ENCODE measurements at places on chromosomes 3 and 15. TPM values are rescaled to one million over a fixed set of nuclear protein-coding genes. Genes with fewer than 3 reads are reported as not detected.
A peak's percentile ranks its signal among the peaks of the same experiment; 100 is the strongest.

Gene MDFIC2
- not detected for total RNA-seq

Gene GRM2
- total RNA-seq = 2.4 TPM

Gene STAB1
- 0.15 TPM for total RNA-seq

Gene CCDC39
- not detected for total RNA-seq

- no peaks in the 10 kb centered on the region for H3K27me3 ChIP-seq
- DNase-seq = peak; percentile 32
- no peak overlapping the region for H3K27ac ChIP-seq
- no peaks in the 10 kb centered on the region for H3K4me1 ChIP-seq
- no peak overlapping the region for H3K4me3 ChIP-seq
These were observed 1108.3 kb downstream of the ROBO1 start for GRCh38 chr3:78659386-78659987.

DNA sequence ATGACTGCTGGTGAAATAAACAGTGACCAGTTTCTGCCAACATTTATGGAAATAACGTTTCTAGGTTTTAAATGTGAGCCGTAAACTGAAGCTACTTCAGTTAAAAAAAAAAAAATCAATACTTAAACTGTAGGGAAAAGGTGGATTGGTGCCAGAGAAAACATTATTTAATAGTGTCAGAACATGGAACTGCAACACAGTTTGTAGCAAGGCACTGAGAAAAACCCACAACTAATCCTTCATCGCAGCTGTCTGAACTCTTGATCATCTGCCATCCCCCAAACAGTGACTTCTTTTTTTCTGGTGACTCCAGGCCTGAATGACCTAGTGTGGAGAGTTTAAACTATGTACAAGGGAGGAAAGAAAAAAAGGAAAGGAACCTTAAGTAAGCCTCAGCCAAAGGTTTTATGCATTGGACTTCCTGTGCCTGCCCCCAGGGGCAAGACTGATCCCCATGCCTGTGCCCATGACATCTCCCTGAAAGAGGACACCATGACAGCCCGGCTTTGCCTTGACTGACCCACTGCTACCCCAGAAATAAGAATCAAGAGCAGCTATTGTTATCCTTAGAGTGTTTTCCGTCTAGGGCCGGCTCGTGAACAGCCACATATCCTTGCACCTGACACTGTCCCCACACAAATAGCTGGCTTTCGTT lies 33.1 kb downstream of the CRTAP start:
- no peak for DNase-seq
- H3K27ac ChIP-seq = no peak overlapping the region
- no peaks in the 10 kb centered on the region for H3K36me3 ChIP-seq
- no peak overlapping the region for H3K4me3 ChIP-seq
- H3K27me3 ChIP-seq = no peaks in the 10 kb centered on the region

- peaks cover 10% of the 10 kb centered on the region for H3K36me3 ChIP-seq
- DNase-seq = peak; percentile 67
- peak overlapping the region; percentile 83 for H3K4me3 ChIP-seq
- H3K27ac ChIP-seq = peak overlapping the region; percentile 93
These were observed 492 bp downstream of the TMCC1 start for GRCh38 chr3:129892857-129893580.

GRCh38 chr3:169228522-169228921 lies 435.0 kb downstream of the MECOM start:
- peaks cover 34% of the 10 kb centered on the region for H3K27me3 ChIP-seq
- H3K36me3 ChIP-seq = no peaks in the 10 kb centered on the region
- H3K4me1 ChIP-seq = peaks cover 10% of the 10 kb centered on the region
- DNase-seq = no peak

- no peaks in the 10 kb centered on the region for H3K36me3 ChIP-seq
- H3K4me3 ChIP-seq = no peak overlapping the region
- H3K4me1 ChIP-seq = no peaks in the 10 kb centered on the region
- H3K27me3 ChIP-seq = no peaks in the 10 kb centered on the region
These were observed 705.9 kb downstream of the PDCD6IP start for GRCh38 chr3:34504366-34504765.

DNA sequence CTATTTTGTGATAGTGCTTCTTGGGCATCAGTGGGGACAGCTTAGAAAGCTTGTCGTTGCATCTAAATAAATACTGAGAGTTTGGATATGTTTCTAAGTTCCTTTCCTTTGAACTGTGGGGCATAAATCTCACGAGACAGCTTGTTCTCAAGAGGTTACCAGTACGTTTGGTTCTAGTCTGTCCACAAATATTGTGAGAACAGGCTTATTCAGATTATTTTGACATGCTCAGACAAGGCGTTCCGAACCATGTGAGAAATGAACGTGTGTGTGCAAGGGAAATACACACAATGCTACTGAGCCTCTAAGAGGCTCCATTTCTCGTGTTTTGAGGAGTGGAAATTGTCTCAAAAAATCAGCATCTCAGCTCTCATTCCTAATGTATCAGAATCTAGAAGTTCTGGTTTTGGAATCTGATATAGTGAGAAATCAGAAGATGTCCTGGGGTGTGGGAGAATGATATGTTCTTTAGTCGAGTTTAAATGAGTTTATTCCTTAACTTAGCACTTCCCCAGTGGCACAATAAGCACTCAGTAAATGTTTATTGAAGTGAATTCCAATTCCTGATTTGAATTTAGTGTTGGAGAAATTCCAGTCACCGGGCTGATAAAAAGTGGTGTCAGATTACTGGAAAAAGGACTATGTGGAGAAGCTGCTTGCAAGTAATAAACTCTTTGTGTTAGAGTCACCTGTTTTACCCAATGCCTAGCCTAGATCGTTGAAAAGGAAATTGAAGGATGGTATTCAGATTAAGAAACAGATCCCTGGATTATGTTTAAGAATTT lies 481.5 kb downstream of the LPP start:
- H3K4me3 ChIP-seq = no peak overlapping the region
- peaks cover 5% of the 10 kb centered on the region for H3K36me3 ChIP-seq
- DNase-seq = no peak

DNA sequence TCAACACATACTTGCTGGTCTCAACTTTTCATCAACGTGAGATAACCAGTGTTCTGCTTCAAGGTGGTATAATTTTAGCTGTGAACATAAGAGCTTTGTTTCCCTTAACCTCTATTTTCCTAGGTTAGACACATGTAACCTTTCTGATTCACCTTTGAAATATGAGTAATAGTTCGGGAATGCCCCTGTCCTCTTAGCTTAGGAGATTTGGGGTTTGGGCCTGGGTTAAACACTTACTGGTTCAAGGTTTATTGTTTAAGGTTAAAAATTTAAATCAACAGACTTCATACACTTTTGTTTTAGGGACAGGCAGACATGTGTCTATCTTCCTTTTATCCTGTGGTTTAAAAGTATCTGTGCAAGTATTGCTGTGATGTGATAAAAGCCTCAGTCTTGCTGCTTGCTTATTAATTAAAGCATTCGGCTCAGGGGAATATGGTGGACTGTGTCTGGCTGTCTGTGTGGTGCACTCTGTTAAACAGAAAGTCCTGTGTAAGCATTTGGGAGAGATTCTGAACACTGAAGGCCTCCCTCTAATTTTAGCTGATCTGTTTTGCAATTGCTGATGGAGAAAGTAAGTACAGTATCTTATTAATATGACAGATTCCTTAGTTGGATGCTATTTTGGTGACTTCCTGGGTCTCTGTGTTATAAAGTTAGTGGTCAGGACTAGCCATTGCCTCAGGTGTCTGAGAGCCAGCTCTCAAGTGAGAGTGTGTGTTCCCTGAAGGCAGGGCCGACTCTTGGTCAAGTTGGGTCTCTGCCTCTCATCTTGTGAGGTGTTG lies 81.8 kb downstream of the USP13 start:
- no peak overlapping the region for H3K27ac ChIP-seq
- H3K4me1 ChIP-seq = peaks cover under 1% of the 10 kb centered on the region
- no peaks in the 10 kb centered on the region for H3K27me3 ChIP-seq
- DNase-seq = no peak
- peaks cover 7% of the 10 kb centered on the region for H3K36me3 ChIP-seq

- peaks cover 1% of the 10 kb centered on the region for H3K36me3 ChIP-seq
- H3K27me3 ChIP-seq = no peaks in the 10 kb centered on the region
- DNase-seq = no peak
- no peak overlapping the region for H3K4me3 ChIP-seq
These were observed 112.1 kb downstream of the KLF13 start for GRCh38 chr15:31438601-31439265.

DNA sequence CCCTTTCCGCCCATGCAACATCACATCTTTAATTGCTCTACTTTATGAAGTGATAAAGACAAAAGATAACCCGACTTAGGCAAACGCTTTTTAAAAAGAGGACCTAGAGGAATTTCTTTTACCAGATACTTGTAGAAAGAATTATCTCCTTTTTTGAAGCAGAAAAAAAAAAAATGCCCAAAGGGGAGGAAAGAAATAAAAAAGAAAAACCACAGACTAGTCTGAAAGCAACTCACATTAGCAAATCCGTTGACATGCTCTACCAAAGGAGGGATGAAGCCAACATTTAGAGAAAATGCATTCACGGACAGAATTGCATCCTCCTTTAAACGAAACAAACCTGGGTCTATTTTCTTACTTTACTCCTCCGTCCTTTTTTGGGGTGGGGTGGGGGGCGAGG lies 213.6 kb downstream of the MEIS2 start:
- peaks cover 80% of the 10 kb centered on the region for H3K27me3 ChIP-seq
- no peak overlapping the region for H3K27ac ChIP-seq
- H3K4me3 ChIP-seq = no peak overlapping the region

DNA sequence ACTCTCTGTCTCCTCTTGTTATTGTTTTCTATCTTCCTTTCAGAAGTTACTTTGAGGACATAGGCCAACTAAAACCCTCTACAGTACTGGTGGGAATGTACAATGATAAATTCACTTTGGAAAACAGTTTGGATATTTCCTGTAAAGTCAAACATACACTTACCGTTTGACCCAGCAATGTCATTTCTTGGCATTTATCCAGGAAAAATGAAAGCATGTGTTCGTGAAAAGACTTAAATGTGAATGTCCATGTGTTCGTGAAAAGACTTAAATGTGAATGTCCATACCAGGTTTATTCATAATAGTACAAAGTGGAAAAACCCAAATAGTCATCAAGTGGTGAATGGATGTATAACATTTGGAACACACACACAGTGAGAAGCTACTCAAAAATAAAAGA lies 361.5 kb upstream of the DPH6 start:
- no peaks in the 10 kb centered on the region for H3K4me1 ChIP-seq
- no peaks in the 10 kb centered on the region for H3K27me3 ChIP-seq
- H3K4me3 ChIP-seq = no peak overlapping the region
- no peaks in the 10 kb centered on the region for H3K36me3 ChIP-seq

GRCh38 chr3:39428745-39429201 lies 22.3 kb downstream of the RPSA start:
- H3K4me3 ChIP-seq = no peak overlapping the region
- H3K27me3 ChIP-seq = peaks cover 3% of the 10 kb centered on the region
- H3K4me1 ChIP-seq = no peaks in the 10 kb centered on the region
- H3K27ac ChIP-seq = no peak overlapping the region
- no peaks in the 10 kb centered on the region for H3K36me3 ChIP-seq

DNA sequence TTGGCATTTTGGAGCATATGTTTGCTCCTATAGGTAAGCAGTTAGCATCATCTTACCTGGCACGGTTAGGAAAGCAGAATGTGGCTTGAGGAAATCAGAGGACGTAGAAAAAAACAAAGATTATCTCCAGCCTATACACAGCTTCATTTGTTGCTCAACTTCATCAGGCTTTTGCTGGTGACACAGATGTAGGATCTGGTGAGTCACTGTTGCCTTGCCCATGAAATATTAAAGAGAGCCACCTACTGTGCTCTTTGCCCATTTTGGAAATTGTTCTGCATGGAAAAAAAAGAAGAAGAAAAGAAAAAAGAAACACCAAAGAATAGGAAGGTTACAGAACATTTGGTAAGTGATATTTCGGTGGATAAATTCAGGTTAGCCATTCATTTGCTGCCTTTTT lies 3.8 kb downstream of the IL1RAP start:
- no peak overlapping the region for H3K27ac ChIP-seq
- H3K36me3 ChIP-seq = peaks cover 26% of the 10 kb centered on the region
- H3K27me3 ChIP-seq = no peaks in the 10 kb centered on the region
- H3K4me3 ChIP-seq = no peak overlapping the region
- DNase-seq = no peak

DNA sequence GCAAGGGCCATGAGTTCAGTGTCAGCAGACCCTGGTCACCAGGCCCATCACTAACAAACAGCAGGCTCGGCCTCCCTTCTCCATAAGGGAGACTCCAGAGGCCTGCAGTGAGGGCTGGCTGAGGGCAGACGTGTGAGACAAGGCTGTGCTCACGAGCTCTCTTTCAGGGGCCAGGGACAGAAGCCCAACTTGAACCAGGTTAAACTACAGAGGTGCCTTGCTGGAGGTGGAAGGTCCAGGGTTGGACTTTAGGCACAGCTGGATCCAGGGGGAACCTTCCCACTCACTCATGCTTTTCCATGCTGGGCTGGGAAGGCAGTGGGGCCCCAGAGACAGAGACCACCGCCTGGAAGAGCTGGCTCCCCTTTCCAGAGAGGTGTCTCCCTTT lies 19.0 kb downstream of the CFAP100 start:
- DNase-seq = no peak
- H3K27ac ChIP-seq = no peak overlapping the region
- no peak overlapping the region for H3K4me3 ChIP-seq
- no peaks in the 10 kb centered on the region for H3K36me3 ChIP-seq
- peaks cover 13% of the 10 kb centered on the region for H3K27me3 ChIP-seq

DNA sequence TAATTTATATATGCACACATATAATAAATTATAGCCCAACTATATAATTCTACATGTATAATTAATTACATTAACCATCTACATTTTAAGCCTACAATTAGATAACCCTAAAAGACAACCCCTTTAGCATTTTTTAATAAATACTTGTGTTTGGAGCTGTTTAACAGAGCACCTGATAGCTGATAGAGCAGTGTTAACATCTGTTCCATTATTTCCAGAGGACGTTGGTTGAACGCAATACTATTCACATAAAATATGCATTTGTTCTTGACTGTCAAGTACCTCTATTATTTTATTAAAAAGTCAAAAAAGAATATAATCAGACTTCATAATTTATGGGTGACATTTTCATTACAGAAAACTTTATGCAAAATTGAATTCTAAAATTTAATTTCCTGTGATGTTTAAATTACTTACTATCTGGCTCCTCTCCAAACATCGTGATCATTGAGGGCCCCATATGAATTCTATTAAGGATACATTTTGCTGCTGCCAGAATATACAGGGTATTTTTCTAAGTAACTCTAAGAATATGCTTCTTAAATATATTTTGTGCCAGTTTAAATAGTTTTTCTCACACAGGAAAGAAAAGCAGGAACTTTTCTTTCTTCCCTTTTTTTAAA lies 234.3 kb downstream of the SHOX2 start:
- DNase-seq = no peak
- H3K27me3 ChIP-seq = no peaks in the 10 kb centered on the region
- no peak overlapping the region for H3K4me3 ChIP-seq

- H3K36me3 ChIP-seq = no peaks in the 10 kb centered on the region
- no peak overlapping the region for H3K4me3 ChIP-seq
- H3K27ac ChIP-seq = no peak overlapping the region
- H3K4me1 ChIP-seq = peaks cover 5% of the 10 kb centered on the region
- peaks cover 10% of the 10 kb centered on the region for H3K27me3 ChIP-seq
These were observed 13.0 kb upstream of the TNK2 start for GRCh38 chr3:195921334-195921791.

Measured in activated CD4-positive, alpha-beta T cell treated with anti-CD3 and anti-CD28 coated beads, Interleukin-2, amount 10 ng/mL, durations not matched to agents 7 days and 5 days (primary cell).